NCI-H460 (cell line): ENCODE measurements at places on chromosomes 2 and 18. TPM values are rescaled to one million over a fixed set of nuclear protein-coding genes. Genes with fewer than 3 reads are reported as not detected.

GRCh38 chr2:230893841-230894781, 29.4 kb downstream of the ITM2C start:
- no peak for DNase-seq

GRCh38 chr2:150110548-150110947, 376.9 kb downstream of the RND3 start:
- DNase-seq, result no peak

Gene RNF144A
- total RNA-seq, result 6.9 and 7.3 TPM in 2 replicates

- no peak for DNase-seq
These were observed 200.2 kb downstream of the TPGS2 start for GRCh38 chr18:36628435-36629137.

Gene FAM237A
- not detected in 2 replicates for total RNA-seq

Gene IL37
- 0.75 TPM in 1 of 2 replicates, not detected in the other for total RNA-seq
